Right ventricle myocardium inferior (tissue), 1 donor: ENCODE measurements at places on chromosomes 11 and 22. TPM values are rescaled to one million over a fixed set of nuclear protein-coding genes. Genes with fewer than 3 reads are reported as not detected.

The USP2 gene
- total RNA-seq, result 140 TPM

- no peak for DNase-seq
Measured at GRCh38 chr11:3838504-3838903, 2.3 kb downstream of the RHOG start.

- DNase-seq, result peak; percentile 86
Measured at GRCh38 chr22:50247748-50248147, 2.9 kb upstream of the TUBGCP6 start.

DNA sequence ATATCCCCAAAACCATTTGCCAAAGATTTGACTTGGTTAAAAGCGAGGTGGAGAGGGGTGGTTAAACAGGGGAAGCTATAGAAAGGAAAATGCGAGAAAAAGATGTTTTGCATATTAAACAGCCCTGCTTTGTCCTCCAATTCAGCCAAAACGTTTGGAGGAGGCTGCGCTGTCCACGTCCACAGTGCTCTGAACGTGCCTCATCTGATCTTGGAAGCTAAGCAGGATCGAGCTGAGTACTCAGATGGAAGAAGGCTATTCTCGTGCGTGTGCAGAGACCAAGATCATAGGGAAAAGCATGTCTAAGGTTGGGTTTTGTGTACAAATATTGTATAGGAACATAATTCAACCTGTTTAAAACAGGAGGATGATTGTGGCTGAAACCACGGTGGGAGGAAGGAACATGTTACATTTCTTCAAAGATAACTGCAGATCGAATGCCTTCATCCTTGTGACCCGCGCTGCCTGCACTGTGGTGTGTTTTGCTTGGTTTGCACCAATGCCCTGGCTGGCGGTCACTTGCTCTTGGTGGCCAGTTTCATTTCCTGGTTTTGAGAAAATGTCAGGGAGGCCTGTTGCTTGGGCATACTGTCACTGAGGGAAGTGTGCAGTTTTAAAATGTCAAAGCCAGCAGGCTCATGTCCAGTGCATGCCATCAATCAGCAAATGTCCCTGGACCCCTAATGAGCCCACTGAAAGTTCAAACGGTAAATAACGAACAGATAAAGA lies 40.4 kb downstream of the FLI1 start:
- peak; percentile 81 for DNase-seq

- DNase-seq, result no peak
Measured at GRCh38 chr11:123815122-123815521, 9.0 kb upstream of the OR6M1 start.

- DNase-seq, result no peak
Measured at GRCh38 chr11:87769661-87770060, 405.6 kb downstream of the RAB38 start.
